ENCODE measurements at places on chromosomes 16 and 17.

DNA sequence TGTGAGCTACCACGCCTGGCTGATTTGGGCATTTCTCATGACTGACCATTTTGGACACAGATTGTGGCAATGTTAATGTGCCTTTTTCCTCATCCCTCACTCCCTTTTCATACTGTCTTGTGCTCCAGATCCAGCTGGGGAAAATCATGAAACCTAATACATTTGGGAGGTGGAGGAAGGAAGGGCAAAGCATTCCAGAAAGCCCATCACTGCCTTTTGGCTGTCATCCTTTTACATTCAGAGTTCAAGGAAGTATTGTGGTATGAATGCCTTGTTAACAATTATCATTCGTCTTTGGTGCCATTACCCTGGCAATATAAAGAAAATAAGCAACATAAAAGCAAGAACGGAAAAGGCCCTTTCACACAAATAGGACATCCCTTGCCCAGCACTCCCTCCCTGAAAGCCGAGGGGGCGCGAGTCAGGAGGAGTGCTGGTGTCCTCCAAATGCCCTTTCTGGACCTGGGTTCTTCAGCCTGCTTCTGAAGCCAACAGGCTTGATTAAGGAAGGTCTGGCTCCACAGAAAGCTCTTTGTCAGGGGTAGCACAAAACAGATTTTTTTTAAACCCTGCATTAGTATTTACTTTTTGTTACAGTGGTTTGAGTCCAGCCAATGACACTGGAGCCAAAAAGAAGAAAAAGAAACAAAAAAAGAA is 20.1 kb downstream of the NMT1 start:
- DNase-seq, result no peak

DNA sequence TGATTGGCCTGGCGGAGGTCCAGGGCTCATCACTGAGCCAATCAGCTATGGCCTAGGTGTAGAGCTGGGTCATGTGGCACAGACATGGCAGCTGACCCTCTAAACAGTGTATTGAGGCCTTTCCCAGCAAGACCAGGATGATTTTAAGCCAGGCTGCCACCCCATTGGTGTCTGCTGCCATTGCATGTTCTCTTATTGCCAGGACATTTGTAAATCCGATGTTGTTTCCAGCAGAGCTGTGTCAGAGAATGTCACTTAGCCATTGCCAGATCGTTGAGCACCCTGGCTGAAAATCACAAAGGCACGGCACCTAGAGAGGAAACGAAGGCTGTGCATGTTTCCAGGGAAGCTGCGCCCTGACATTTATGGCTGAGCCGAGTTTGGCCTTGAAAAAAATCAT is 33.4 kb downstream of the RBFOX1 start:
- DNase-seq, result no peak

GRCh38 chr17:70369391-70369790 is 200.1 kb downstream of the KCNJ2 start:
- DNase-seq, result no peak

DNA sequence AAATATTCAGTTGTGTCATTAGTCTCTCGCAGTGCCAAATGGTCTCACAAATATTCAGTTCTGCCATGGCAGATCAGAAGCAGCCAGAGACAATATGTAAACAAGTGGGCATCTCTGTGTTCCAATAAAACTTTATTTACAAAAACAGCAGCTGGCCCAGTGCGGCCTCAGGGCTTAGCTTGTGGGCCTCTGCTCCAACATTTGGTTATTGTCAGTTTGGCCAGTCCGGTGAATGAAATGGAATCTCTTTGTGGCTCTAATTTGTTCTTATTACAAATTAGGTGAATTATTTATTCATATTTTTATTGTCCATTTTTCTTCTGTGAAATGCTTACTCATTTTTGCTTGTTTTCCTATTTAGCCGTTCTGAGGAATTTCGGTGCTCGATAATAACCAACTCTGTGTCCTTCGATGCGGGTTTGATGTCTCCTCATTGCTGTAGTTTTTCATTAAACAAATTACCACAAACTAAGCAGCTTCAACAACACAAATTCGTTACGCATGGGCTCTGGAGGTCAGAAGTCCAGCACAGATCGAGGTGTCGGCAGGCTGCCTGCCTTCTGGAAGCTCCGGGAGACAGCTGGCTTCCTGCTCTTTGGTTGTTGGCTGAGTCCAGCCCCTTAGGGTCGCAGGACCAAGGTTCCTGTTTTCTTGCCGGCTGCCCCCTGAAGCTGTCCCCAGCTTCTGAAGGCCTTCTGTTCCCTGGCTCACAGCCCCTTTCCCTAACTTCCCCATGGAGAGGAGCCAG is 4.1 kb upstream of the SLC38A10 start:
- DNase-seq, result no peak

DNA sequence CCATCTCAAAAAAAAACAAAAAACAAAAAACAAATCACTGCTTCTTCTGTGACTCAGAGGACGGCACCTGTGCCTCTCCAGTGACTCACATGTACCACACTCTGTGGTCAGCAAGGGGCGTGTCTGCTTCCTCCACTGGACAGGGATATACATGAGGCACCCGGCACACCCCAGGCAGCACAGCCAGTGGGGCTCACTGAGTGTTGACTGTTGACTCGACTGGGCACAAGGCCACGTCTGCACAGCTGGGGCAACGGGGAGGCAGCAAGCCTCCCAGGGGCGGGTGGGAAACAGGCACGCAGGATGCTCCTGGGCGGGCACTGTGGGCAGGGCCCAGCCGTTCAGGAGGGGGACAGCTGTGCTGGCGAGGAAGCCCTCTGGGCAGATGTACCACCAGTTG is 64.1 kb downstream of the TIMM22 start:
- DNase-seq, result peak; percentile 26

DNA sequence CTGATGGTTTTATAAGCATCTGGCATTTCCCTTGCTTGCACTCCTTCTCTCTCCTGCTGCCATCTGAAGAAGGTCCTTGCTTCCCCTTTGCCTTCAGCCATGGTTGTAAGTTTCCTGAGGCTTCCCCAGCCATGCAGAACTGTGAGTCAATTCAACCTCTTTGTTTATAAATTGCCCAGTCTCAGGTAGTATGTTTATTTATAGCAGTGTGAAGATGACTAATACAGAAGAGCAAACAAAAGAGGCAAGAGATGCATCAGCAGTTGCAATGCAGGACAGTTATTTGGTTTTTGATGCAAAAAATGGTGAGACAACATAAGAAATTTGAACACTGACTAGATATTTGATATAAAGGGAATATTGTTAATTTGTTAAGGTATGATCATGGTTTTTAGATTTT is 16.8 kb downstream of the TMEM100 start:
- DNase-seq, result no peak

GRCh38 chr17:7831233-7831632 is 2.8 kb upstream of the KDM6B start:
- DNase-seq, result no peak

DNA sequence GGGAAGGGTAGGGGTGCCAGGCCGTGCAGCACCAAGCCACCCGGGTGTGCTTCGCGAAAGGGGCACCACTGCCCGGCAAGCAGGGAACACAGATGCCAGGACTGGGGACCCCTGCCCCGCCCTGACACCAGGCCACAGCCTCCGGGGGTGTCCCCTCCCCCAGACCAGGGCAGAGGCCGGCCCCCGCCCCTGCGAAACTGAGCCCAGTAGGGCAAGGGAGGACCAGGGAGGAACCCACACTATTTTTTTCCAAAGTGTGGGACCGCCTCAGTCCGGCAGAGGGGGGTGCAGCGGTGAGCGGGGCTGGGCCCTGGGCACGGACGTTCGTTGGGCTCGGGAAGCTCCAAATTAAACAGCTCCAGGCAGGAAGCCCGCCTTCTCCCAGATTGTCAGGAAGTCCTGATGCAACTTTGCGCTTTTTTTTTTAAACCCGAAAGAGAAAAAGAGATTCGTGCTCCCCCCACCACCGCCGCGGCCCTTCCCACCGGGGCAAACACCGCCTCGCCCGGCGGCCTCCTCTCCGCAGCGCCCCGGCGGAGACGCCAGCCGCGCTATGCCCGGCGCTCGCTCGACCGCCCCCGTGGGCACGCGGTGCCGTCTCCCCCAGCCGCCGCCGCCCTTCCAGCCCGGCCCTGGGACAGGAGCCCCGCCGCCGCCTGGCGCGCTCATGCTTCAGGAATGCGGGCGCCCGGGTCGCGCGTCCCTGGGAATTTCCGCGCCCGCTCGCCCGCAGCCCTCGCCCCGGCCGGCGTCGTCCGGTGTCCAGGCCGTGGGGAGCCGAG is 755 bp downstream of the PIEZO1 start:
- no peak for DNase-seq

DNA sequence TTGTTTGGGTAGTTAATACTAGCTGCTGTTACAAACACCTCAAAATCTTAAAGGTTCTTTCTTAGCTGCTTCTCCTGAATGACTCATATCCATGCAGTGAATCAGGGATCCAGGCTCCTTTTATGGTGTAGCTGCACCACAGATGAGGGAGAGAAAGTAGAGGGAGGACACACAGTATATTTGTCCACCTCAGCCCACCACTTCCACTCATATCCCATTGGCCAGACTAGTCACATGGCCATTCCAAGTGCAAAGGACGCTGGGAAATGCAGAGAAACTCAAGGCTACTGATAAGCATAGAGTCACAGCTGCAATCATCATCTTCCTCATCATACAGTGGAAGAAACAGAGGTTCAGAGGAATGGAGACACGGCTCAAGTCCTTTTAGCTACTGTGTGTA is 63.8 kb downstream of the GSG1L start:
- no peak for DNase-seq
